ENCODE measurements at places on chromosomes 12 and 14.

DNA sequence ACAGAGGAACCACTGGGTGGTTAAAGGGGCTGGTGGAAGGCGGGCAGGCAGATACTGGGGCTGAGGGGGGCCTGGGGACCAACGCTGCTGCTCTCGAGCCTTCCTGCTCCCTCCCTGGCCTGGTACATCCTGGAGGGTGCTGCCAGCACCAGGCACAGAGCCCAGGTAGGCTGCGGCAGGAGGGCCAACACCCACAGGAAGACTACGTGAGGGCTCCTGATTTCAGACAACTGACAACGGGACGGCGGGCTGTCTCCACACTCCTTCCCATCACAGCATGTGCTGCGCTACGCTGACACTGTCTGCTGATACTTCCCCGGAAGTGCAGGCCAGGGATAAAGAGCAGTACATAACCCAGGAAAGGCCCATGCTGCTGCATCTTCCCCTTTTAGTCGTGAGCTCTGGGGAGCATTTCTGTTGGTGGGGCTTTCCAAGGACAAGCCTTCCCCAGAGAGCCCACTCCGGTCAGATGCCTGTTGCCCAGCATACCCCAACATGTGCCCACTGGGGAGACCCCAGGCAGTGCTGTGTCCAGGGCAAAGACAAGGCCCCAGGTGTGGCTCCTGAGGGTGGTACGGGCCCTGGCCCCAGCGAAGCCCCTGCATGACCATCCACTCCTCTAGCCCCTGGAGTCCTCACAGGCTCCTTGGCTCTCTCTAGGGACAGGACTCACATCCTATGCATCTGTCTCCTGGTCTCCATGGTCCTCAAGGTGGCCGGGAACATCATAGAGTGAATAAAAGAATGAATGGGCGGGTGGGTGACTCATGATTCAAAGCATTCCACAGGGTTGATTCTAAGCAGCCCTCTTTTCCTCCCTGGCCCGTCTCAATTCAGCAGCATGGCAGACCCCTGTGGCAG, 38.0 kb downstream of the CHGA start:
- no peak for DNase-seq

GRCh38 chr12:88144037-88144436, 1.9 kb downstream of the TMTC3 start:
- DNase-seq, result no peak

DNA sequence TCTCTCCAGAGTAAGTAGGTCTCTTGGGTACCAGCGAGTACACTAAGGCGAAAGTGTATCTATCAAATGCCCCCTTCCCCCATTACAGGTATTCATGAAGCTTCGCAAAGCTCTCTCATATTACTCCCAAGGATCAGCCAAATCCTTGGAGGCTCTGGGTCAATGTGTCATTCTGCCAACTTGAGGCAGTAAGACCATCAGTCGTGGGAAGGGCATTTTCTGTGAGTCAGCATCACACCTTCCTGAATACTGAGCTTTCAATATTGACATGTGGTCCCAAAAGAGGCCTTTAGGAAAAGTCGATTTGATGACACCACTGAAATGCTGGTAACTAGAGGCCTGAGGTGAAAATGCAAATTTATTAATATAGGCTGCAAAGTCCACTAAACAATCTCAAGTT, 323.9 kb downstream of the LRIG3 start:
- no peak for DNase-seq

GRCh38 chr14:89331398-89331797, 85.6 kb downstream of the FOXN3 start:
- DNase-seq, result no peak

GRCh38 chr12:8987163-8987562, 2.2 kb upstream of the KLRG1 start:
- DNase-seq, result no peak

- no peak for DNase-seq
Observed at GRCh38 chr12:12445882-12446181, 89.0 kb downstream of the BORCS5 start.

GRCh38 chr12:39125566-39125965, 220.2 kb upstream of the CPNE8 start:
- no peak for DNase-seq

GRCh38 chr12:119461636-119462214, 127.2 kb downstream of the CCDC60 start:
- DNase-seq, result no peak
